ENCODE measurements at places on chromosomes 13 and 19.

DNA sequence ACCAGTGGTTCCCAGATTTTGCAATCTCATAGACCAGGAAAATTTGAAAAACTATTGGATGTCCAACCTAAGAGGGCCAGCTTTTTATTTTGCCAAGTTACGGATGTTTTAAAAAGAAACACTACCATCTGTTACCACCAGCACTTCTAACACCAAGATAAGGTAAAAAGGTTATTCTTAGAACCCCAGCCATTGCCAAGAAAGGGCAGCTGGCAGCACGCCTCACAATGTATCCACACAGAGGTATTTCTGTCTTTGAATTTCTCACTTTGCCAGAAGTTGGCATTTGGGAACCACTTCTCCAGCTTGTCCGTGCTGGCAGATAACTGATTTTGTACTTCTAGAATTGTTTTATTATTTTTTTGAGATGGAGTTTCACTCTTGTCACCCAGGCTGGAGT lies 28.7 kb downstream of the CAPN12 start:
- peak; percentile 72 for DNase-seq

DNA sequence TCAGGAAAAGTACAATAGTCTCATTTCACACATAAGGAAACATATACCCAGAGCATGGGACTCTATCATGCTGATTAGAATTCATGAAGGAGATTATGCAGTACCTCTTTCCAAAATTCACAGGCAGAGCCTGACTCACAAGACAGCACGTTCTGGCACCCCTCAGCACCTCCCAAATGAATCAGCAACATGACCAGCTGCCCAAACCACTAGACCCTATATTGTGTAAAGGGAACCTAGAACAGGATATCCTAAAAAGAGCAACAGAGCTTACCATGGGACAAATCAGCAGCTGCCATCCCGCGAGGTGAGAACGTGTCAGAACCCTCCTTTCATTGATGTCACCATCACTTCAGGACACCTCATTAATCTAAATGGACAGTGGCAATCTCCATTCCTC lies 2.5 kb downstream of the ZNF426 start:
- no peak for DNase-seq

GRCh38 chr13:30216111-30216510 lies 91.2 kb downstream of the KATNAL1 start:
- no peak for DNase-seq

DNA sequence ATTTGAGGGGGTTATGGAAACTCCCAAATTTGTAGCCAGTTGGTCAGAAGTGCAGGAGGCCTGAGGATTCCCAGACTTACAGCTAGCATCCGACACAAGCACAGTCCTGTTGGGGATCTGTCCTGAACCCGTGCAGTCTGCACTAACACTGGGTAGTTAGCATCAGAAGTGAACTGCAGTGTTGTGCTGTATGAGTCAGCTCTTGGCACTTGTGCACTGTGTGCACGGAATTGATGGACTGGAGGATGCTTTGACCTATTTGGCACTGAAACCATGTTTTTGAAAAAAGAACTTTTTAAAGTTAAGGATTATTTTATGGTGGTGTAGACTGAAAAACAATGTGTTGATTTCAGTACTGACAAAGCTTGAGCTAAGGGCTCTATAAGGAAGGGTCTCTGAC lies 279.0 kb downstream of the NHLRC3 start:
- DNase-seq, result no peak

DNA sequence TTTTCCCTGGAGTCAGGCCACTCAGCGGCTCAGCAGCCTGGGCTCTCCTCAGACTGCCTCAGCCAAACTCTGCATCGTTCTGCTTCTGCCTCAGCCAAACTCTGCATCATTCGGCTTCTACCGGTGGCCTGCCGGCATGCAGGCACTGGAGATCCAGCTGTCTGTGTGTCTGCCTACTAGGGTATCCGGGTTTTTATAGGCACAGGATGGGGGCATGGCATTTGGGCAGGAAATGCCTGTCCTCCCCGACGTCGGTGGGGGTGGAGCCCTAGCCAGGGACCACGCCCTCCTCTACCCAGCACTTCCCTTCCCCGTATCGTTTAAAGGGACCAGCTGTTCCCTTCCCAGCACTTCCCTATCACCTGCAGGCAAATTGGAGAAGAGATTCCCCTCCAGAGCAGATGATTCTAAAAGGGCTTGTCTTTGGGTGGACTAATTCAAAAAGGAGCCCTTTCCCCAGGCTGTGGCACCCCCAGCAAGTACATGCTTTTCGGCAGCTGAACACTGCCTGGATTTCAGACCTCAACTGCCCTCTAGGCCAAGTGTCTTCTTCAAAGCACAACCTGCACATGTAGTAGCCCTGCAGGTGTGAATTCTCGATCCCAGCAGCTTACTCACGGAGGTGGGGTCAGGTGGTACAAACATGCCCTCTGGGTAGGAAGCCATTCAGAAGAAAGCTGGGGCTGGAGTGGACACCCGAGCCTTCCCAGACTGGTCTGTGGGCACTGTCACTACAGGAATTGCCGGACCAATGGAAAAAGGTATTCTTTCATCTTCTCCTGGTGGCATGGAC lies 25.4 kb upstream of the GPR12 start:
- no peak for DNase-seq

DNA sequence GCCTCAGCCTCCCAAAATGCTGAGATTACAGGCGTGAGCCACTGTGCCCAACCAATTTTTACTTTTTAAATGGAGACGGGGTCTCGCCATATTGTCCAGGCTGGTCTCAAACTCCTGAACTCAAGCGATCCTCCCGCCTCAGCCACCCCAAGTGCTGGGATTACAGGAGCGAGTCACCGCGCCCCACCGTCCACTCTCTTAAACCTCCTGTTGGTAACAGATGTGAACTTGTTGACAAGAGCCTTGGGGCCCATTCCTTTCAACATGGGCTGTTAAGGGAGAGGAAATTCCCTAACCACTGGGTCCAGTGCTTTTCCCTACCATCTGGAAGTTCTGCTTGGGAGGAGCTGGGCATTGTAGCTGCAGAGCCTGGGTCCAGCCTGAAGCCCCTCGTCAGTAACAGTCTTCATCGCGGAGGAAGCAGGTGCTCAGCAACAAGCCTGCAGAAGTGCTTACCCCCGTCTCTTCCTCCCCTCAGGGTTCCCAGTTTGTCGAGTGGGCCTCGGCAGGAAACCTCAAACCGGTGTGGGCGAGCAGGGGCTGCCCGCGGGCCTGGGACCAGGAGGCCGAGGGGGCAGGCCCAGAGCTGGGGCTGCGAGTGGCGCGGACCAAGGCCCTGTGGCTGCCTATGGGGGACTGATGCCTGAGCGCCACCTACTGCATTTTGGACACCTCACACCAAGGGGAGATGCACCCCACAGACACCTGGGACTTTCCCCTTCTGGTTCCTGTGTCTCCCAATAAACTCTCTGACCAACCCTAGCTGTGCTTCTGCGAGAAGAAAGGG lies 4.0 kb upstream of the FLT3LG start:
- peak; percentile 76 for DNase-seq

DNA sequence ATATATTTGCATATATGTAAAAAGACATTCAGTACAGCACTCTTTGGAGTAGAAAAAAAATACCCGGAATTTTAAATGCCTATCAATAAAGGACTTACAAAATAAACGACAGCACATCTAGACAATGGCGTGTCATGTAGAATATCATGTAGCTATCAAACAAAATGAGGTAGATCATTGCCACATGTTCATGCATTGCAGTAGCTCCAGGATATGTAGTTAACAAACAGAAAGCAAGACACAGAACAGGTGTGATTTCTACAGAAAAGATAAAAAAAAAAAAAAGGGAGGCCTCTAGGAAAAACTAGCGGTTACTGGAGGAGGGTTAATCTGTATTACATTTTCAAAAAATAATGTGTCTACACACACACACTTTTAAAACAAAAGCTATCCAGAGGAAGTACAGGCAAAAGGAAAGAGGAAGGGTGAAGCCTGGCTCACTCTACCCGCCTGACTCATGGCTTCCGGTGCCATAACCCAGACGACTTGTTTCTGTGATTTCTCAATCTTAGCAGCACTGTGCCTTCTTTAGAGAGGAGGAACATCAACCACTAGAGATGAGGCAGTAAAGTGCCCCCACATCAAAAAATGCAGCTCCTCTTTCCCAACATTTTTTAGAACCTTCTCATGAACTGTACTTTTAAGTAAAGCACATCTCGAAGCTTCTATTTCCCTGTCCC lies 6.9 kb downstream of the KCTD12 start:
- DNase-seq, result no peak
